ENCODE measurements at places on chromosomes 1 and 21. TPM values are rescaled to one million over a fixed set of nuclear protein-coding genes. Genes with fewer than 3 reads are reported as not detected.

GRCh38 chr1:214569357-214570004 lies 18.1 kb upstream of the PTPN14 start:
- H3K4me1 ChIP-seq, result no peaks in the 10 kb centered on the region
- DNase-seq, result no peak
- H3K36me3 ChIP-seq, result no peaks in the 10 kb centered on the region
- no peak overlapping the region for H3K4me3 ChIP-seq

GRCh38 chr1:46793126-46793525 lies 5.7 kb upstream of the CYP4B1 start:
- H3K4me1 ChIP-seq, result no peaks in the 10 kb centered on the region
- H3K27ac ChIP-seq, result no peak overlapping the region
- H3K27me3 ChIP-seq, result no peaks in the 10 kb centered on the region
- H3K4me3 ChIP-seq, result no peak overlapping the region
- DNase-seq, result no peak

KRTAP19-1 gene
- not detected for total RNA-seq

FOXD3 gene
- total RNA-seq, result not detected

AK4 gene
- total RNA-seq, result 1.1 TPM

KANK4 gene
- not detected for total RNA-seq

Measured in T-cell (primary cell).